ENCODE measurements at places on chromosomes 2 and 18.

GRCh38 chr2:239145106-239145505 is 255.7 kb downstream of the HDAC4 start:
- no peak for DNase-seq

DNA sequence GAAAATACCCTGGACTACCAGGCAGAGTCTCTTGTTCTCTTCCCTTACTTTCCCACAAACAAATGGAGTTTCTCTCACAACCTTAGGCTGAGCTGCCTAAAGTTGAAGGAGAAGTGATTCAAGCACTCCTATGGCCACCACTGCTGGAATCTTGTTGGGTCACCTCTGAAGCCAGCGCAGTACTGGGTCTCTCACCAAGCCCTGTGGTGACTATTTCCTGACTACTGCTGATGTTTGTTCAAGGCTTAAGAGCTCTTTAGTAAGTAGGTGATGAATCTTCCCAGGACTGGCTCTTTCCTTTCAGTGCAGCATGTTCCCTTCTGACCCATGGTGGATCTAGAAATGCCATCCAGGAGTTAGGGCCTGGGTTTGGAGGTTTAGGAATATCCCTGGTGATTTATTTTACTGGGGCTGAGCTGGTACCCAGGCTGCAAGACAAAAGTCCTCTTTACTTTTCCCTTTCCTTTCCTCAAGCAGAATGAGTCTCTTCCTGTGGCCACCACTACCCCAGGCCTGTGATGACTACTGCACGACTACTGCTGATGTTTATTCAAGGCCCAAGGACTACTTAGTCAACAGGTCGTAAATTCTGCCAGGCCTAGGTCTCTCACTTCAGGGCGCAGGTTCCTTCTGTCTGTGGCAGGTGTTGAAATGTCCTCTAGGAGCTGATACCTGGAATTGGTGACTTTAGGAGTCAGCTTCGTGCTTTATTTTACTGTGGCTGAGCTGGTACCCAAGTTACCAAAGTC is 121.8 kb downstream of the SLC4A10 start:
- no peak for DNase-seq

- DNase-seq, result peak; percentile 66
These were observed 193.7 kb upstream of the ID2 start for GRCh38 chr2:8488001-8488738.

DNA sequence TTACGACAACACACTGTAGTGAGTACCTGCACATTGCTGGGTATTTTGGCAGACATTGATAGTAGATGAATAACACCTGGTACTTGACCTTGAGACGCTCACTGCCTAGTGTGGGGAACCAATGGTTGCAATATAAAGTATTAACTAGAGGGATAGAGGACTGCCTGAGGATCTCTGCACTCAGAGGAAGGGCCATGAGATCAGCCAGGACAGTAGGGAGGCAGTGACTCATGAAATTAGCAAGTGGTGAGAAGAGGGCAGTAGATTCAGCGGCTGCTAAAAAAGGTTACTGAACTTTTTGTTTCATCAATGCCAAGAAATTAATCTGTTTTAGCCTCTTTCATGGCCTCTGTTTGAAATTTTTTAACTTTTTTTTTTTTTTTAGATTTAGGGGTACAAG is 250.8 kb upstream of the TCF4 start:
- peak; percentile 56 for DNase-seq

Measured in astrocyte (in vitro differentiated cells and primary cell).